Left cardiac atrium (tissue), 4 donors: ENCODE measurements at places on chromosomes 3 and 15. TPM values are rescaled to one million over a fixed set of nuclear protein-coding genes. Genes with fewer than 3 reads are reported as not detected.

Gene GPR176
- 4.8 TPM for total RNA-seq

Gene PLIN1
- total RNA-seq = 140 TPM

Gene TMEM62
- 11.1 TPM for total RNA-seq

Gene LTK
- total RNA-seq = 0.68 TPM

Gene KLF15
- 32.4 TPM for total RNA-seq

Gene TUSC7
- total RNA-seq = not detected

Gene IQCB1
- total RNA-seq = 8.1 TPM

Gene C3orf85
- not detected for total RNA-seq

Gene DPPA2
- total RNA-seq = not detected

Gene PLA2G4E
- total RNA-seq = not detected

Gene SV2B
- total RNA-seq = 1.2 TPM

Gene PTH1R
- 10.0 TPM for total RNA-seq

Gene CMTM8
- 6.3 TPM for total RNA-seq

GRCh38 chr15:29631076-29632070 is 190.9 kb downstream of the TJP1 start:
- DNase-seq = no peak

GRCh38 chr15:99502182-99502581 is 63.6 kb upstream of the MEF2A start:
- no peak for DNase-seq

GRCh38 chr15:85777250-85778106 is 17.2 kb downstream of the KLHL25 start:
- DNase-seq = peak; percentile 29

DNA sequence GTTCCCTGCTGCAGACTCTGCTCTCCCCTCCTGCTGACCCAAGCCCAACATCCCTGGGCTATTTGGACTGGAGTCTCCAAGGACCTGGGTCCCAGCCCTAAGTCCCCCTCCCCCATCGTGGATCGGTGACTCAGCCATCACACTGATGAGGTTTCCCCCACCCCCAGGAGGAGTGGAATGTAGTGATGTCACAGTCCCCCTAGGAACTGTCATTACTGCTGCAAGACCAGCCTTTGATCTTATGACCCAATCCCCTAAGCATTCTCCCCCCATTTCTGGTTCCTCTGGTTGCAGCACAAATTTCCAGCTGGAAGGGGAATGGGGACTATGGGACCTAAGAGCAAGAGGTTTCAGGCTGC is 63.4 kb upstream of the CSPG4 start:
- no peak for DNase-seq

GRCh38 chr3:24302396-24302795 is 192.3 kb downstream of the THRB start:
- DNase-seq = no peak

DNA sequence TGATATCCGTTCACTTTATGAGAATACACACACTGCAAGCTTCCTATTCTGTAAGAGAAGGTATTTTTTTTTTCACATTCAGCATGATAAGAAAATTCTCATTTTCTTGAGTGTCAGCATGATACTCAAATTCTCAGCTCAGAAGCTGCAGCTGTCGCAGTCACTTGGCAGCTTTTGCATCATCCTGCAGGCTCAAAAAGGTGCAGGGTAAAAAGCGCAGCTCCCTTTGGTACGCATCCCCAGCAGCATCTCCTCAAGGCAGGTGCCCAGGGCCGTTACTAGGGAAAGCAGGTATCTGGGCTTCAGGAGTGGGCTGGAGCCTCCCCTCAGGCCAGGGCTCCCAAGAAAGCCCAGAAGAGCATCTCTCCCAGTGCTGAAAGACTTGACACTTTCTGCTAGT is 22.3 kb downstream of the LNP1 start:
- no peak for DNase-seq

DNA sequence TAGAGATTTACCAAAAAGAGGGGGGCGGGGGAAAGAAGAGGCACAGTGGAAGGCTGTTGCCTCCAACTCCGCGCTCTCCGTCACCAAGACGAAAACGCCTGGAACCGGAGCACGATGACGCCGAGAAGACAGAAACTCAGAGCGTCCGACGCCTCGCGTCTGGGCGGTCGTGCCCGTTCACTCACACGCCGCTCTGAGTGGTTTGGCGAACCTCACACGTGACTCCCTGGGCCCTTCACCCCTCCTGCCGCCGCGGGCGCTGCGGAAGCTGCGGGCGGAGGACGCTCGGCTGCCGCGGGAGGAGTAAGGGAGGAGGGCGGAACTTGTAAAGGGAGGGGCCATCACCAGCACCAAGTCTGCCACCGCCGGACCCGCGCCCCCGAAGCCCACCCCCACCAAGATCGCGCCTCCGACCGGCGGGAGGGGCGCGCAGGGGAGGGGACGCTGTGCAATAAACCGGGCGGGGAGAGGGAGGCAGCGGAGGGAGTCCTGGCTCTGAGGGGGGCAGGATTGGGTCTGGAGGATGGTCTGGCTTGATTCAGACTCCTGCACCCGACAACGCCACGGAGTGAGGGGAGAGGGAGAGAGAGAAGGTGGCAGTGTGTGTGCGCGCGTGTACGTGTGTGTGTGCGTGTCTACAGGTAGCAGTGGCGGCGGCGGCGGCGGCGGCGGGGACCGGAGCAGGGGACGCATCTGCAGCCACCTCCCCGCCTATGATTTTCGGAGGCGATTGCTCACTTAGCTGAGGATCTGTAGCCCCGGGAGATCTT is 1.9 kb upstream of the NLGN1 start:
- DNase-seq = peak; percentile 89

DNA sequence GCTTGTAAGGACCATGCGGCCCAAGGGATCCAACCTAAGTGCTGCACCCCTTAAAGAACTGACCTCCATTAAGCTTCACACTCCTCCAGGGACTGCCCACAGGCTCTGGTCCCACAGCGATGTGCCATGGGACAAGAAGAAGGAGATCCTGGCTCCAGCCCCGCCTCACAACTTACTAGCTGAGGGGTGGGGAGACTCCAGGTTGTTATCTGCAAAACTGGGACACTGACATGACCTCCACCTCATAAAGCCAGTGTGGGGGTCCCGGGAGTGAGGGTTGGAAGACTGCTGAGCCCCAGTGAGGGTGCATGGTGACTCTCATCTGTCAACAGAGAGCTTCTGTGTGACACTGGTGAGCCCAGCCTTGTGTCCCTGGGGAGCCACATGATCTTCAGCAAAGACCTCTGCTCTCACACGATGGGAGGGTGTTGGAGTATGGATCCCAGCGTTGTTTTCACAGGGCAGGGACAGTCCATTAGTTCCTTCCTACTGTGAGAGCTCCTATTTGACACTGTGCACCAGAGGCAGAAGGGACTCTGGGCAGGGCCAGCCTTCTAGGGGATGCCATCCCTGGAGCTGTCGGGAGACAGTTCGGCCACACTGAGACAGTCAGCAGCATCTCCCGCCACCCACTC is 26.7 kb downstream of the EAF1 start:
- no peak for DNase-seq

- no peak for DNase-seq
Measured at GRCh38 chr3:61668317-61668864, 107.0 kb downstream of the PTPRG start.

DNA sequence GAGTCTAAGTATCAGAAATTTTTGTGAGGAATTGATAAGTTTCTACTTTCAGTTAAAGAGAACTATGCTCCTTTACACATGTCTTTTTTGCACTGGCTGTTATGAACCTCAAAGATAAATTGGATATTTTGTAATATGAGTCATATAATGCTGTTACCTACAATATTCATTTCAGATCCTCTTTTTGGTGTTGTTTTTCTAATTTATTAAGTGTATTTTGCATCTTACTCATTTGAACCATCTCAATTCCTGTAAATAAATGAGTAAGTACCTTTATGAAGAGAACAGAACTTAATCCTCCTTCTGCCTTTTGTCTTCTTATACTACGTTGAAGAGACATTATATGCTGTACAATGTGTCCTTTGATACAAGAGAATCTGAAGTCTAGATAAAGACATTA is 74.4 kb downstream of the ZIC1 start:
- no peak for DNase-seq

GRCh38 chr3:151267066-151267465 is 11.3 kb downstream of the P2RY14 start:
- no peak for DNase-seq

- no peak for DNase-seq
Measured at GRCh38 chr3:101625879-101626278, 51.1 kb downstream of the ZBTB11 start.

DNA sequence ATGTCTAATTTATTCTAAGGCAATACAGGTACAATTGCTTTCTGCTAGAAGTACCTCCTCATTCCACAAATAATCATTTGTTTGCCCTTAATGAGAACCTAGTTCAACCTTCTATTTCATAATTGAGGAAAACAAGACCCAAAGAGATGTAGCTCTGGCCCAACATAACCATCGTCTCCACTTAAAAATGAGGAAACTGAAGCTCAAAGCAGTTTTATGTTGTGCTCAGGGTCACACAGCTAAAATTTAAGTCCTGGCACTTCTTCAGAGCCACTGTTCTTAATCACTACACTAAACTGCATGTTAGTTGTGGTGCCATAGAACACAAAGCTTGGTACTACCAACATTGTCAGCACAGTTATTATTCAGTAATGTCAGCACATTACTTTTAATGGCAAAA is 108.0 kb downstream of the SERPINI1 start:
- no peak for DNase-seq

DNA sequence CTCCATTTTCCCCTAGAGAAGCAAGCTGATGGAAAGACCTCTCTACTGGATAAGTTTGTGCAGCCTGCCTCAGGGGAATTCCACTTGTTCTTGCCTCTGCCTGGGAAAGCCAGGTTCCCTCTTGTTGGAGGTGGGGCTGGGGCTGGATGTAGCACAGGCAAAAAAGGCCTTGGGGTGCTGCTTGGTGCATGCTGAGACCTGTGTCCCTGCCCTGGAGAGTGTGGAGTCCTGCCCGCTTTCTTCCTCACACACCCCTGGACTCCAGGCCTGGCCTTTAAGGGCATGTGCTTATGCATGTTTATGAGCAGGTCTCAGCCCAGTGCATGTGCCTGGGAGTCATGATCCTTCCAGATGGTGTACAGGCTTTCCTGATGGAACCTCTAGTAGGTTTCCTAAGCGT is 23.5 kb upstream of the JMJD7 start:
- DNase-seq = no peak

- DNase-seq = peak; percentile 82
Measured at GRCh38 chr3:114383875-114384557, 90.2 kb downstream of the TIGIT start.

DNA sequence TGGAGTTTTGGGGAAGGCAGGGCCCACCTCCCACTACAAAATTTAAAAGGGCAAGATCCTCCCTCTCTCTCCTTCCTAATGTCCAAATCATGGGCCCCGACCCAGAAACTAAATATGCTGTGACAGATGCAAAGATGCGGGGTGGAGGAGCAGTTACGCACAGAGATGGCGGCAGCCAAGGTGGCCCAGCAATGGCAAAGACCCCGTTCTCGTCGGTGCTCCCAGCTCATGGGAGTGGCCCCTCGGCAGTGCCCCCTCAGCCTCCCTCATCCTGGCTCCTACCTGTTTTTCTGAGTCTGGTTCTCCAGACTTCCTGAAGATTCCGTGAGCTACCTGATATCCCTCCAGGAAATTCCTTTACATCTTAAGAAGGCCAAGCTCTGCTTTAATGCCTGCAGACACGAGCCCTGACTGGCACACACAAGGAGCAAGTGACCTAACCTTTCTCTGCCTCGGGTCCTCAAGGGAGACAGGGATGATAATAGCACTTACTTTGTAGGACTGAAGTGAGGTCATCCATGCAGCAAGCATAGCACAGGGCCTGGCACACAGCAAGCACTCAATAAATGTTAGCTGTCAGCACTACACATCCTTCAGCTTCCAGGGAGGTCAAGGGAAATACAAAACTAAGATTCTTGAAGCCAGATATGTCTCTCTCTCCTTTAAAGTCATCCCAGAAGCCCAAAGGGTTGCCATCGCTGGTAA is 103.5 kb downstream of the LSM3 start:
- DNase-seq = no peak

DNA sequence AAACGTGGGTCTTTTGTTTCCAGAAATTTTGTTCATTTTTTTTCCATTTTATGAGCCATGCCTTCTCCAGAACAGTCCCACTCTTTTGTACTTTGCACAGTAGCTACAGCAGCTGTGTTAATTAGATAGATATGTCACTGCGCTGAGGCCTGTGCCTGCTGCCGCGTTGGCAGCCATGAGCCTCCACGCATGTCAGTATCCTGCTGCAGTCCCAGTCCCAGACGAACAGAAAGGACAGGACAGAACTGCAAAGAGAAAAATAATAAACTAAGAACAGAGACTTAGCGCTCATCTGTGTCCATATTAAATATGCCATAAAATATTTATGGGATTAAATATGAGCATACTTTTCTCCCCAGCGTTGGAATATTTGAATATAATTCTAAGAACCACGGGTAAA is 442.4 kb upstream of the RARB start:
- DNase-seq = no peak

- DNase-seq = no peak
Measured at GRCh38 chr3:116579840-116580239, 129.7 kb upstream of the TUSC7 start.

GRCh38 chr3:62805106-62805505 is 70.1 kb downstream of the CADPS start:
- no peak for DNase-seq

- no peak for DNase-seq
Measured at GRCh38 chr15:57217778-57218598, 158.3 kb upstream of the CGNL1 start.

DNA sequence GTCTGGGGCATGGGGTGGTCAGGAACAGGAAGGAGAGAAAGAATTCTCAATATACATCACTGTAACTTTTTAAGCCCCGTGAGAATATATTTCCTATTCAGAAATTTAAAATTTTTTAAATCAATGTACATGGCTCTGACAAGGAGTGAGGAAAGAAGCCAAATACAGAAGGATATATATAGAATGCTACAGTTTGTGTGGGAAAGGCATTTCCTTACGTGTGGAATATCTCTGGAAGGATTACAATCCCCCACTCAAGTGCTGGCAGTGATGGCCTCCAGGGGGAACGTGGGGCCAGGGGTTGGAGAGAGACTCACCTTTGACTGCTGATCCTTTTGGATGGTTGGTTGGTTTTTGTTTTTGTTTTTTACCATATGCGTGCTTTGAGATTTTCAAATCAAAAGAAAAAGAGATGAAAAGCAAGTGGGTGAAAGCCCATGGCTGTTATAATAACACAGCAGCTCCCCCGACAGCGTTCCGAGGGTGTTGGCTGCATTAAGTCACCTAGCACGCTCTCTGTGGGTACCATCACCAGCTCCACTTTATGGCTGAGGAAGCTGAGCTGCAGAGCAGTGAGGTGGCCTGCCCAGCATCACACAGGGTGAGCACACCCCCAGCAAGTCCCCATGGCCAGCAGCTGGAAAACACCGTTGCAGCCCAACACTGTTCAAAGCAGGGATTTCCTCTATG is 39.9 kb downstream of the TPRA1 start:
- DNase-seq = no peak
